GM12865 (cell line): ENCODE measurements at places on chromosomes 16 and 17.

DNA sequence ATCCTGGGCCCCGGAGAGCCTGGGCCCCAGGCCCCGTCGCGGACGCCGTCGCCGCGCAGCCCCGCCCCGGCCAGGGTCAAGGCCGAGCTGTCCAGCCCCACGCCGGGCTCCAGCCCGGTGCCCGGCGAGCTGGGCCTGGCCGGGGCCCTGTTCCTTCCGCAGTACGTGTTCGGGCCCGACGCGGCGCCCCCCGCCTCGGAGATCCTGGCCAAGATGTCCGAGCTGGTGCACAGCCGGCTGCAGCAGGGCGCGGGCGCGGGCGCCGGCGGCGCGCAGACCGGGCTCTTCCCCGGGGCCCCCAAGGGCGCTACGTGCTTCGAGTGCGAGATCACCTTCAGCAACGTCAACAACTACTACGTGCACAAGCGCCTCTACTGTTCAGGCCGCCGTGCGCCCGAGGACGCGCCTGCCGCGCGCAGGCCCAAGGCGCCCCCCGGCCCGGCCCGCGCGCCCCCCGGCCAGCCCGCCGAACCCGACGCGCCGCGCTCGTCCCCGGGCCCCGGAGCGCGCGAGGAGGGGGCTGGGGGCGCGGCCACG lies 36.8 kb upstream of the ZC3H18 start:
- DNase-seq = no peak

GRCh38 chr17:50787106-50787505 lies 19.8 kb upstream of the ANKRD40CL start:
- DNase-seq = no peak

GRCh38 chr16:3998793-3999478 lies 117.3 kb downstream of the ADCY9 start:
- no peak for DNase-seq

GRCh38 chr17:66290101-66290722 lies 12.2 kb upstream of the PRKCA start:
- DNase-seq = peak; percentile 15

GRCh38 chr16:84718-85406 lies 6.8 kb downstream of the MPG start:
- peak; percentile 69 for DNase-seq

GRCh38 chr17:43092901-43093300 lies 32.3 kb downstream of the BRCA1 start:
- DNase-seq = no peak

- DNase-seq = no peak
Measured at GRCh38 chr17:6061290-6061689, 8.9 kb upstream of the WSCD1 start.
